ENCODE measurements at places on chromosomes 5 and 9. TPM values are rescaled to one million over a fixed set of nuclear protein-coding genes. Genes with fewer than 3 reads are reported as not detected.

GRCh38 chr9:111161015-111161415 lies 122.7 kb upstream of the LPAR1 start:
- no peak overlapping the region for H3K27ac ChIP-seq
- no peaks in the 10 kb centered on the region for H3K4me1 ChIP-seq
- H3K36me3 ChIP-seq: no peaks in the 10 kb centered on the region
- no peaks in the 10 kb centered on the region for H3K27me3 ChIP-seq

DNA sequence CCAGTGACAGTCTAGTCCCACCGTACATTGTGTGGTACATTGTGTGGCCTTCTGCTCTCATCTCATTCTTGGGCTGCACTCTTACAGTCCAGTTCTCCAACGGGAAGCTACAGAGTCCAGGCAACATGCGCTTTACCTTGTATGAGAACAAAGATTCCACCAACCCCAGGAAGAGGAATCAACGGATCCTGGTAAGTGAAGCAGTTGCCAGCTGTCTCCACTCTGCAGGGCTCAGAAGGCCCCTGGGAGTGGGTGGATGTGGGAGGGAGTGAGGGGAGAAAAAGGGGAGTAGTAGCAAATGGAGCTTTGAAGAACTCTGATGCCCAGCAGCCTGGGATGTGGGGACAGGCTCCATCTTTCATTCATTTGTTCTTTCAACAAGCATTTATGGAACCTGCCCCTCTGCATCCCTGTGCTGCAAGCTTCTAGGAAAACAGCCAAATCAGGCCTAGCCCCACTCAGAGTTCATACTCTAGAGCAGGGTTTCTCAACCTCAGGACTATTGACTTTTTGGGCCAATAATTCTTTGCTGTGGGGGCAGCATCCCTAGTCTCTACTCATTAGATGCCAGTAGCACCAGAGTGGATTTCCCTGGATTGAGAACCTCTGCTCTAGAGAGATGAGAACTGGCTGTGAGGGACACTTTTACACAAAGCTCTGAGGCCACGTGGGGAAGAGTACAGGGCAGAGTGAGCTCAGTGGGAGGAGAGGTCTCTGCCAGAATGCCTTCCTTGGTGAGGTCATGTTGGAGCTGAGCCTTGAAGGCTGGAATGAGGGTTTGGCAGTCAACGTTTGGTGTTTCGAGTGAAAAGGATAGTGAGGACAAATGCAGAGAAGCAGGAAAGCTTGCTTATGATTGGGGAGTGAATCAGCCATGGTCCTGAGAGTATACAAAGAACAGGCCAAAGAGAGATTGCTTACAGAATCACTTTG lies 1.1 kb downstream of the POLR1E start:
- peaks cover 43% of the 10 kb centered on the region for H3K36me3 ChIP-seq
- no peak for DNase-seq
- H3K27ac ChIP-seq: peak overlapping the region; percentile 95
- H3K27me3 ChIP-seq: no peaks in the 10 kb centered on the region
- H3K4me3 ChIP-seq: peak overlapping the region; percentile 100
- H3K4me1 ChIP-seq: peaks cover 35% of the 10 kb centered on the region

Gene IFNE
- not detected for total RNA-seq

DNA sequence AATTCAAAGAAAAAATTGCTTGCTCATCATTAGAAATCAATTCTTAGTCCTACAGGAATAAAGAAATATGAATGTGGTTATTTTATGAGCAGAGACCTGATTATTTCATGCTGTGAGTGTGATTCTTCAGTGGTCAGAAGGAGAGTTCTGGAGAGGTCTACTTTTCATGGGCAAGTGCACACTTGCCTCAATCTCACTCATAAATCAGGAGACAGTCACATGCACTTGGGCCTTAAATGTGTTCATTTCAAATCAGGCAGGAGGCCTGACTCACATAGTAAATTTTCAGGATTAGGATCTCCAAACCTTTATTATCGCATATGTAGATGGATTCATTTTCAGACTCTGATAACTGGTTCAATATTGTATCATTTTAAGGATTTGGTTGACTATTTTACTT lies 323.2 kb upstream of the CCNH start:
- no peaks in the 10 kb centered on the region for H3K4me1 ChIP-seq
- no peak overlapping the region for H3K4me3 ChIP-seq
- no peak overlapping the region for H3K27ac ChIP-seq
- H3K27me3 ChIP-seq: no peaks in the 10 kb centered on the region
- no peaks in the 10 kb centered on the region for H3K36me3 ChIP-seq
- no peak for DNase-seq

GRCh38 chr9:133603135-133603927 lies 5.9 kb downstream of the FAM163B start:
- DNase-seq: no peak
- H3K4me1 ChIP-seq: no peaks in the 10 kb centered on the region
- H3K27ac ChIP-seq: no peak overlapping the region
- no peaks in the 10 kb centered on the region for H3K36me3 ChIP-seq

DNA sequence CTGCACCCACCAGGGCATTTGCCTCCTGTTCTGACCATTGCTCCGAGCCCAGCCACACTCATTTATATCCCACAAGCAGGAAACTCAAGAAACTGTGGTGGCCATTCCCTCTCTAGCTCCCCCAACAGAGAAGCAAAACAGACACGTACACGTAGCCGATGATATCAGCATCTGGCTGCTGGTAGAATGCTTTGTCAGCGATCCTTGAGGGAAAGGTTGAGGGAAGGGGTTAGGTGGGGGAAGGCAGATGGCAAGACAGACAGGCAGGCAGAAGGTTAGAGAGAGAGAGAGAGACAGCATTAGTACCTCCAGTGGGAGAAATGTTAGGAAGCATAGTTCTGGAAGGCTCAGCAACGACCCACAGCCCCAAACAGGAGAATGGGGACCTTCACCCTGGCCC lies 7.8 kb downstream of the HIGD2A start:
- no peaks in the 10 kb centered on the region for H3K27me3 ChIP-seq
- no peak for DNase-seq
- H3K27ac ChIP-seq: no peak overlapping the region
- H3K4me3 ChIP-seq: no peak overlapping the region
- H3K4me1 ChIP-seq: no peaks in the 10 kb centered on the region
